DMS53 (cell line): ENCODE measurements at places on chromosomes 16 and 17.

GRCh38 chr16:5479926-5480325 lies 382.3 kb upstream of the EEF2KMT start:
- no peak for DNase-seq

GRCh38 chr17:76050538-76051467 lies 21.5 kb downstream of the SRP68 start:
- no peak for DNase-seq

GRCh38 chr17:48636177-48637018 lies 10.2 kb upstream of the HOXB9 start:
- DNase-seq: peak; percentile 81

- no peak for DNase-seq
Observed at GRCh38 chr17:59067756-59068155, 38.9 kb downstream of the TRIM37 start.
